ENCODE measurements at places on chromosomes 5 and 9.

DNA sequence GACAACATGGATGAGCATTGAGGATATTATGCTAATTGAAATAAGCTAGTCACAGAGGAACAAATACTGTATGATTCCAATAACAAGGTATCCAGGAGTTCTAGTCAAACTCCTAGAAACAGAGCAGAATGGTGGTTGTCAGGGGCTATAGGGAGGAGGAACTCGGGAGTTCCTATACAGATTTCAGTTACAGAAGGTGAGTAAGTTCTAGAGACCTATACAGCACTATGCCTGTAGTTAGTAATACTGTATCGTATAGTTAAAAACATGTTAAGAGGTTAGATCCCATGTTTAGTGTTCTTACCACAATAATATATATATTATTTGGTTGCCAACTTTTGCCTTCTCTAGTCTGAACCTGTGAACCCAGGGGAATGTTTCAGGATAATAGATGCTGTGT is 7.9 kb upstream of the OXCT1 start:
- no peak for DNase-seq

DNA sequence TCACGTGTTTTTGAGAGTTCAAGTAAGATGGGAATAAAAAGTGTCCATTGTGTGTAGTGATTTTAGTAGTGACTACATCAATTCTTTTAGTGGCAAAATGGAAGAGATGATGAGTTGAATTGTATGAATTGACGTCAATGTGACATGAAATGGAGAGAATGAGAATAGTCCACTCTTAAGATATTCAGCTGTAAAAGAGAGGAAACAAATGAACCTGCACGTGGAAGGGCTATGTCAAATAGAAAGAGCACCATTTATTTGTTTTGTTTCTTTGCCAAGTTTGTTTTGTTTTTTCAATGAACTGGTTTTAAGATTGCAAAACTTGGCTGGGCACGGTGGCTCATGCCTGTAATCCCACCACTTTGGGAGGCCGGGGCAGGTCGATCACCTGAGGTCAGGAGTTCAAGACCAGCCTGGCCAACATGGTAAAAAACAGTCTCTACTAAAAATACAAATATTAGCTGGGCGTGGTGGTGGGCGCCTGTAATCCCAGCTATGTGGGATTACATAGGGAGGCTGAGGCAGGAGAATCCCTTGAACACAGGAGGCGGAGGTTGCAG is 453.8 kb downstream of the TAF11L14 start:
- DNase-seq, result no peak

DNA sequence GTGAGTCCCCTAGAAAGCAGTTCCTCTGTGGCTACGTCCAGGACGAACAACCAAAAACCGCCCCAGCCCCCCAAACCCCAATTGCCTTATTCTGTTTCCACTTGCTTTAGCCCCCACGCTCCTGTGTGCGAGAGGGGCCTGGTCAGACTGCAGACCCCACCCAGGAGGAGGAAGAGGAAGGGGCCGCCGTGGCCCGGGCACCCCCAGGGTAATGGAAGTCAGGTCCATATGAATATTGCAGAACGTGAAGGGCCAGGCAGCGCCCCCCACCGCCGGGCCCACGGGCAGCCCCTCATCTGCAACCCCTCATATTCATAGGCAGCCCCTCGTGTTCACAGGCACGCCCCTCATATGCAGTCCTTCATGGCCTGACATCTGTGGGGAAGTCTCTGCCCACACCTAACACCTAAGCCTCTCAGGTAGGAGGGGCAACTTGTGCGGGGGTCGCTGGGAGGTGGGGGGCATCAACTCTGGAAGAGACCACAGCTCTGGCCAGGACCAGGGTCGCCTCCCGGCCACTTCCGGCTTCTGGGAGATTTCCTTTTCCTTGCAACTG is 37.7 kb upstream of the PLEKHG4B start:
- DNase-seq, result no peak

DNA sequence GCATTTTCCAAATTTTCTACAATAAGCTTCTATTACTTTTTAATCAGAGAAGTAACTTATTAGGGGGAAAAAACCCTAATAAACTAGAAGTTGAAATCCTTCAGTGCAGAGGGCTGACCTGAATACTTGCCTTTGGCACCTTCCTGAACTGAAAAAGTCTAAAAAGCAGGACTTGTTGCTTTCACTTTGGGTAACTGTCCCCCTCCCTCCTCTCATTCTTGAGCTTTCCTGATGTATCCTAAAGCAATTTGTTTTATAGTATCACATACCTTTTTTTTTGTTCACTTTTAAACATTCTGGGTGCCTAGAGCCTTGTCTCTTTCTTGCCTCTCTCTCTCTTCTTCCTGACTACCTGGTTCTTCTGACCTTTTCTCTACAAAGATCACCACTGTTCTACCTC is 64.0 kb upstream of the ERBIN start:
- no peak for DNase-seq

DNA sequence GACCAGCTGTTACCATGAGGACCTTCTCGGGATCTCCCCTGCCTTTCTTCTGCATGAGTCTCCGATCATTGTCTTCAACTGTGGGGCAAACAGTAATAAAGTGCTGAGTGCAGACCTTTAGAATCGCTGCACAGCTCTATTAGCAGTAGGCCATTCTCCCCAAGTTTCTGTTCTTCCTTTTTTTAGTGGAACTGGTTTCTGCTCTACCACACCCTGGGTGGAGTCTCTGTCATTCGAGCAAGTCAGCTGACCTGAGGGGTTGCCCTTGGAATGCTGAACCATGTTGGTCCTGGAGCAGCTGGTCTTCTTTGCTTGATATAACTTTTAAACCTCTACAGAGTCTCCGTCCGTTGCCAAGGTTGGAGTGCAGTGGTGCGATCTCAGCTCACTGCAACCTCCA is 33.4 kb upstream of the GNPDA1 start:
- DNase-seq, result no peak

- no peak for DNase-seq
Measured at GRCh38 chr5:62689599-62690368, 111.2 kb downstream of the LRRC70 start.

- no peak for DNase-seq
Measured at GRCh38 chr9:108704156-108704852, 151.5 kb downstream of the ACTL7B start.

DNA sequence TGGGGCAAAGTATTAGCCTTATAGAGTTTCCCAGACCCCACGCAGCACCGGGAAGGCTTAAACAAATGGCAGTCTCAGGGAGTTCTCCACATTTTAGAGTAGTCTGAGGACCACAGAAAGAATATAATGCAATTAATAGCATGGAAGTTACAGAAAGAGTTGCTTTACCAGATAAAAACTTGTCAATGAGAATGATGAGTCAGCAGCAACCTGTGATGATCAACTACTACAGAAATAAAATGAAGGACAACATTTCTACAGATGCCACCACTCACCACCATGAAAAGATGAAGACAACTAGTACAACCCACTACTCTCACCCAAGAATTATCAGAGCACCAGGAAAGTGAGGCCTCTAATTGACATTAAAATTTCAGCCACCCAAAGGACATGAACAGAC is 120.7 kb downstream of the NR2F1-AS1 start:
- DNase-seq, result no peak

DNA sequence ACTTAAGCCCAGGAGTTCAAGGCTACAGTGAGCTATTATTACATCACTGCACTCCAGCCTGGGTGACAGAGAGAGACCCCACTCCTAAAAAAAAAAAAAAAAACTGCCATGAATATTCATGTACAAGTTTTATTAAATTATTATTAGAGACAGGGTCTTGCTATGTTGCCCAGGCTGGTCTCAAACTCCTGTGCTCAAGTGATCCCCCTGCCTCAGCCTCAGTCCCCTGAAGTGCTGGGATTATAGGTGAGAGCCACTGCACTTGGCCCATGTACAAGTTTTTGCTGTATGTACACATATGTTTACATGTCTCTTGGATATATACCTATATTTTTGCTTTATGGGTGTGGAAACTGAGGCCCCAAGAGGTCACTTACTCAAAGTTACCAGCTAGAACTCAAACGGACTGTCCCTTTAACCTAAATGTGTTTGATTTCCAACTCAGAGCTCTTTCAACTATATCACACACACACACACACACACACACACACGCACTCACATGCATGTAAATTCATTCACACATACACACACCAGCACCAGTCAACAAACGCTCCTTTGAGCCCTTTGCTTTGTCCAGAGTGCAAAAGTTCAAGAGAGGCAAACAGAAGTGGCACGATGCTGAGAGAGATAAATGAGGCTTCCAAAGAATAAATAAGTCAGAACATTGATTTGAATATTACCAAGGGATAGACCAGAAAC is 42.3 kb upstream of the STRBP start:
- no peak for DNase-seq

GRCh38 chr5:4514067-4514648 is 626.0 kb upstream of the ADAMTS16 start:
- DNase-seq, result no peak

GRCh38 chr9:120191141-120191540 is 388.8 kb downstream of the CDK5RAP2 start:
- DNase-seq, result no peak

- DNase-seq, result no peak
Measured at GRCh38 chr9:121532881-121533280, 33.2 kb upstream of the GGTA1 start.

- DNase-seq, result no peak
Measured at GRCh38 chr5:161546095-161546469, 443 bp downstream of the GABRB2 start.

DNA sequence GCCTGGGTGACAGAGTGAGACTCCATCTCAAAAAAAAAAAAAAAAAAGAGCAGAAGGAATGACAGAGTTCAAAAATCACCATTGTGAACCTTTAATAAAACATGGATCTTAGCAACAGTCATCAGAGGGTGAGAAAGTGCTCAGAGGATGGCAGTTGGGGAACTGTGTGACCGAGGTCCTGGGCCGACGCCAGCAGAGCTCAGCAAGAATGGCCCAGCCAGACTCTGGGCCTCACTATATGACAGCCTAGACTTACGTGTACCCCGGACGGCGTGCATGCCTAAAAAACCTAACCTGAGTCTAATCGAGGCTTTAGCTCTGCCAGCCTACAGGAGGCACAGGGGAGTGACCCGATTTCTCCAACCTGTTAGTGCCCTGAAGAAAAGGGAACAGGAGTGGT is 64.3 kb downstream of the MVB12B start:
- DNase-seq, result no peak

DNA sequence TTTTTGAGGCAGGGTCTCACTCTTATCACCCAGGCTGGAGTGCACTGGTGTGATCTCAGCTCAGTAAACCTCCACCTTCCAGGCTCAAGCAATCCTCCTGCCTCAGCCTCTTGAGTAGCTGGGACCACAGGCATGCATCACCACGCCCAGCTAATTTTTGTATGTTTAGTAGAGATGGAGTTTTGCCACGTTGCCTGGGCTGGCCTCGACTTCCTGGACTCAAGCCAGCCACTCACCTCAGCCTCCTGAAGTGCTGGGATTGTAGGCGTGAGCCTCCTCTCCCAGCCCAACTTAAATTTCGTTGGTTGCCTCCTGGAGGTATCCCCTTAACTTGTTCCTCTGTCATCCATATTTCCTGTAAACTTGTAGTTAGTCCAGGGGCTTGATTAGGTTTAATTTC is 47.2 kb downstream of the RAB24 start:
- DNase-seq, result no peak
